Suppressor macrophage (primary cell): ENCODE measurements at places on chromosomes 11 and 22.

DNA sequence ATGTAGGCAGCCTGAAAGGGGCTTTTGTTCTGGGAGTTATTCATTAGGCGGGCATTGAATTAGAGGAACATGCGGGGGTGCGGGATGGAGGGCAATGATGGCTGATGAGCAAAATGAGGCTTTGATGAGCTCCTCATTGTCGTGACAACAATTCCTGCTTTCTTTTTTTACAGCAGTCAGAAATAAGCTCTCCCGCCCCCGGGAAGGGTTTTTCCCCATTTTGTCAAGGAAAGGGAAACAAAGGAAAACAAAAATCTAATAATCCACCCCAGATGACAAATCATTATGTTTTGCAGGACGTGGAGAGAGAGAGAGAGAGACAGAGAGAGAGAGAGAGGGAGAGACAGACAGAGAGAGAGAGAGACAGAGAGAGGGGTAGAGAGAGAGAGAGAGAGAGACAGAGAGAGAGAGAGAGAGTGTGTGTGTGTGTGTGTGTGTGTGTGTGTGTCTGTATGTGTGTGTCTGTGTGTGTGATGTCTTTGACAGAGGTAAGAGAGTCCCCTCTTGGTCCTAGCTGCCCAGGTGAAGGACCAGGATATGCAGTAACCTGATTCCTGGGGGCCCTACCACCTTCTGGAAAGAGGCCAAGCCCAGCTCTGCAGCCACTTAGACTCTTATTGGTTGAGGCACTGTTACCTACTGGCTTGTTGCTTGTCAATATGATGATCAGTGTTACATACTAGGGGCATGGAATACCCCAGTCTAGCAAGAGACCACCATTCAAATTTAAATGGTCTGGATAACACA is 46.7 kb upstream of the PARVA start:
- no peak for DNase-seq

- DNase-seq = no peak
Measured at GRCh38 chr22:32044913-32045312, 1.9 kb downstream of the SLC5A1 start.

DNA sequence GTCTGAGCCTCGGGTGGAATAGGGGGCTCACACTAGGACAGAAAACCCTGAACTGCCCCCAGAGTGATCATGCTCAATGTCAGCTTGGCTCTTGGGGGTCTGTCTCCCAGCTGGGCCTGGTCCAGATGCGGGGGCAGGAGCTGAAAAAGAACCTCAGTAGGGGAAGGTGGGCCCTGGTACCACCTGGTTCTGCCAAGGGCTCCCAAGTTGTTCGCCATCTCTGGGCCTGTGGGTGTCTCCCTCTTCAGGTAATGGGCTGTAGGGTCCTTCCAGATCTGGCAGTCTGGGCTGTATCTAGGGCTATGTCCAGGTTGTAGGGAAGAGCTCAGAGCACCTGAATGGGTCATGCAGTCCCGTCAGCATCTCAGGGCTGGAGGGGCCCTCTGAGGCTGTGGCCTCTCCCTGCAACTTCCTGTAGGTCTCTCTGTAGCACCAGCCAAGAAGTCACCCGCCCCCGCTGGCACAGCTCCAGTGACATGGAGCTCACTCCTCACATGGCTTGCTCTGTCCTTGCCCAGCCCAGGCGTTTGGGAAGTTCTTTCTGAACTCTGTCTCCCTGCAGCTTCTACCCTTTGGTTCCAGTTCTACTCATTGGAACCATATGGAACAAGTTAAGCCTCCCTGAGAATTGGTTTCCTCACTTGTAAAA is 33.0 kb upstream of the SOX10 start:
- peak; percentile 95 for DNase-seq

- DNase-seq = no peak
Measured at GRCh38 chr22:23381661-23382427, 198.2 kb downstream of the IGLL1 start.

GRCh38 chr11:77444261-77444660 is 29.6 kb downstream of the PAK1 start:
- DNase-seq = peak; percentile 48

DNA sequence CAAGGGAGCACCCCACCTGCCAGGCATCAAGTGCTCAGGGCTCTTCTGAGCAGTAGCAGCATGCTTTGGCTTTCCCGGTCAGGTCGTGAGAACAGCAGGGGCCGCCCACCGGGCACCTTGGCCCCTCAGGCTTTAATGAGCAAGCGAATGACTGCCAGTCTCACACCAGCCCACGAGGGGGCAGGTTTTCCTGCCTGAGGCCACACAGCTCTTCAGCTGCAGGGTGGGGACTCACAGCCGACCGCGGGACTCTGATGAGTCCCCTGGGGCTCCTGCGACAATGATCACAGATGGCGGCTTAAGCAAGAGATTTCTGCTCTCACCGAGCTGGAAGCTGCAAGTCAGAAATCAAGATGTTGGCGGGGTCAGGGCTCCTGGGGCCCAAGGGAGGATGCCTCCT is 14.3 kb upstream of the FGF19 start:
- DNase-seq = no peak

DNA sequence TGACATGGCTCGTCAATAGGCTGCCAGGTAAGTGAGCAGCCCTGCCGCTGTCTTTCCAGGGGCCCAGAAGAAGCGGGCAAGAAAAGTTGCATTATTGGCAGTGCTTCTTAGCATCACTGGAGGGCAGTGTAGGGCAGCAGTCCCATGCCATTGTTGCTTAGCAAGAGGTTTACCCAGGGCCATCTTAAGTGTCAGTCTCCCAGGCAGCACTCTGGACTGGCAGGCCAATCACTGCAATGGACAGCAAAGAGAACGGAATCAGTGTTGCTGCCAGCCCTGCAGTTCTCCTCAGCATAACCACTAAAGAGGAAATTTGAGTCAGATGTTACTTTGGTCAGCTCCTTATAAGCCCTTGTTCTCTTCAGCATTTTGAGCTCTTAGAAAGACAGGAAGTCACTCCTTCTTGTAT is 13.4 kb upstream of the GRK2 start:
- DNase-seq = peak; percentile 92

GRCh38 chr22:27804470-27805297 is 3.1 kb upstream of the MN1 start:
- DNase-seq = peak; percentile 75

DNA sequence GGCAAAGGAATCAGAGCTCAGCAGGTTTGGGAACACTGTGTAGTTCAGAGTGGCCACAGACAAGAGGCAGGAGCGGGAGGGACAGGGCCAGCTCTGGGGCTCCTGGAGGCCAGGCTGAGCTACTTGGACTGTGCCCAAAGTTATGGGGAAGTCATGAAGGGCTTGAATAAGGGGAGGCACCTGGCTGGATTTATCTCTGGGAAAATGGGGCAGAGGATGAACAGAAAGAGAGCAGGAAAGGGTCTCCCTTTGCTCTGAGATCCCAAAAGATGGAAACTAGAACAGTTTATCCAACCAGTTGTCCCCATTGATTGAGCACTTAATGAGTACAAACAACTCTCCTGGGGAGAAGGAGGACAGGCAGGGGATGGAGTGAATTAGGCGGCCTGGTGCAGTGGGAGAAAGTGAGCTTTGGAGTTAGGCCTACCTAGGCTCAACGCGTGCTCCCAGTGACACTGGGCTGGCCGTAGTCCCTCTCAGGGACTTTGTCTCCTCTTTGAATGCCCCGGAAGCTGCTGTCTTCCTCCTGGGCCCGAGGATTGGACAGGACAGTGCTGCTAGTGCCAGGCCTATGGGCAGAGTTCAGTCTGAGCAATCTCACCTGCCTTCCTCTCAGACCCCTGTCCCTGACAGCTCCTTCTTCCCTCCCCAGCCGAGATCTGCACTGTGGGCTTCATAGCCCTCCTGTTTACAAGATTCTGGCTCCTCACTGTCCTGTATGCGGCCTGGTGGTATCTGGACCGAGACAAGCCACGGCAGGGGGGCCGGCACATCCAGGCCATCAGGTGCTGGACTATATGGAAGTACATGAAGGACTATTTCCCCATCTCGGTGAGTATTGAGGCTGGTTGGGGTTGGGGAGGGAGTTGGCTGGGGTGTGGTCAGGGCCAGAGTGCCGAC is 2.0 kb downstream of the MOGAT2 start:
- DNase-seq = no peak

- DNase-seq = no peak
Measured at GRCh38 chr11:1167751-1168231, 10.0 kb downstream of the MUC5AC start.

DNA sequence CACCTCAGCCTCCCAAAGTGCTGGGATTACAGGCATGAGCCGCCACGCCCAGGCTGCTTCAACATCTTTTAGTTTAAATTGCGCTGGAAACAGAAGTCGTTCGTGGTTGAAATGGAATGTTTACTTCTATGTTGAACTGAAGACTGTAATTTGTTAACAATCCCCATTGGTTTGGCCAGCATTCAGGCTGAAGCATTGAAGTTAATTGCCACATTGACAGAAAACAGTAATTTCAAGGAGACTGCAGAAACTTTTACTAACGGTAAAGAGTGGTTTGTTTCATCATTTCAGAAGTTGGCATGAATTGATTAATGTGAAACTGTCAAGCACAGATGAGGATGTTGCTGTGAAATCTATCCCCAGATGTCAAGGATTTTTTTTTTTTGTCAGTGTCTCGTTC is 14.2 kb downstream of the AP5B1 start:
- DNase-seq = no peak

GRCh38 chr22:48588878-48589450 is 1238.7 kb downstream of the BRD1 start:
- DNase-seq = no peak

GRCh38 chr11:107951155-107951554 is 22.9 kb downstream of the RAB39A start:
- DNase-seq = no peak

- peak; percentile 52 for DNase-seq
Measured at GRCh38 chr11:72683782-72684200, 9.6 kb upstream of the PDE2A start.

DNA sequence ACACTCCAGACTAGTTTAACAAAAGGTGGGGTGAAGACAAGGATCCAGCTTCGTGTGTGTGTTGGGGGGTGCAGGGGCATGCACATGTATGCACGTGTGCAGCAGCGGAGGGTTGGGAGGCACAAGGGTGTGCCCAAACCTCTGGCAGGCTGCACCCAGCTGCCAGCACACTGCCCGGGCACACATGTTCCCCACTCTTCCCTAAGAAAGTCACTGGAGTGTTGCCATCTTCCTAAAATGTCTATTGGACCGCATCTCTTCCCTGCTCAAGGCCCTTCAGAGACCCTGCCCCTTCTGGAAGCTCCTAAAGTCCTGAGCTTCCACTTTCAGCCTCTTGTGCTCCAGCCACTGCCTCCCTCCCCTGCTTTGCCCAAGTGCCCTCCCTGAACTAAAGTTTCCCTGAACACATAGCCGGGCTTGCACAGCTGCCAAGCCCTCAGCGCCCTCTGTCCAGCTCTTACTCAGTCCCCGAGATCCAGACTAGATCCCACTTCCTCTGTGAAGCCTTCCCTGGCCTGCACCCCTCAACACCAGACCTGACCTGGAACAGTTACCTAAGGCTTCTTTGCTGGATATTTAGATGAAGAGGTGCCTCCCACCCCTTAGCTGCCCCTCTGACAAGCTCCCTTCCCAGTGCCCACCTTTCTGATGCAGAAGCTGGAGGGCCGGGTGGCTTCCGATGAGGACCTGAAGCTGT is 6.0 kb downstream of the CFL1 start:
- DNase-seq = no peak

DNA sequence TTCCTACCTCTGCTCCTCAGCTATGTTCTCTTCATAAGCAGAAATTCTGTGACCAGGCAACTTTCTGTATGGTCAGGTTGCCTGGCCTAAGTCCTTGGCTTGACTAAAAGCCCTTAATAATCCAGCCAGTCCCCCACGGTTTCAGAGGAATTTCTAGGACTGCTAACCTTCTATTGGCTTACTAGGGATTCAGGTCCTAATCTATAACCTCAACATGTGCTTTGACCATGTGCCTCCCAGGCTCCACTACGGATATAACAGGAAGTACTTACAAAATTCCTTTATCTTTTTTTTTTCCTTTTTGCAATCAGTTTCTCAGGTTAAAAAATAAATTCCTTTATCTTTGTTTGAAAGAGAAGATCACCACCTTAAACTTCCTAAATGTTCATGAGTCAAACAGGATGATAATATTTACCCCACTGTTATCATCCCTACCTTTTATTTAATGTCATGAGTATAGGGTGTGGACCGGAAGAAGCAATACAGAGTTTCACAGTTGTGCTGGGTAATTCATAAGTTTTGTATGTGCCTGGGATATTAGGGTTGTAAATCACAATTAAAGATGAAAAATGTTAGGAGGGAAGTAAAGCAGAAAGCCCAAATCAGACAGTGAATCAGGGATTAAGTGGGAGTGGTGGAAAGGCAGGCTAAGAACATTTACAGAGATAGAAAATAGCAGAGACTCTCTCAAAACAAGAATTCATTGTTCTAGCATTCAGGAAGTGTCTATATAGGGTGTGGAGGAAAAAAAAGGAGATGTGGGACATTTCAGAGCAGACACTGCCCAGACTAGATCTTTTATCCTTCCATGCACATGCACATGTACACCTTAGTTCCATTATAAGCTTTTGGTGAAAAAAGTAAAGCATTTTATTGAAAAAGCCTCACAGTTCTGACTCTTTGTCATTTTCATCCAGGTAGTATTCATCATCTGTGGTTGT is 10.7 kb upstream of the POGLUT3 start:
- no peak for DNase-seq

- DNase-seq = peak; percentile 26
Measured at GRCh38 chr11:16846305-16846704, 107.9 kb downstream of the C11orf58 start.

DNA sequence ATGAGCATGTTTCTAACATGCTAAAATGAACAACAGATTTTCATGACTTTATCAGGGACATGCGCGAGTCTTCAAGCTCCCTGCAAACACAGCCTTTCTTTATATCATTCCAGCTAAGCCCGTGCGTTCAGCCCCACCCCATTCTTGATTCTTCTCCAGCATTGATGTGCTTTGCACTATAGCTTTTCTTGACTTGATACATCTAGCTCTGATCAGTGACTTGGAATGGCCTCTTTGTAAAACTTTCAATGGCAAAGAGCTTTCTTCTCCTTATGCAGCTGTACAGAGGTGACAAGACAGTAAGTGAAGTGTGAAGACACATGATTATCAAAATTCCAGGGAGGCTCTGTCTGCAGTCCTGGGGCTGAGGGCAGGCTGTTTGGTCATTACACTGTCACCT is 561.0 kb downstream of the OPCML start:
- no peak for DNase-seq

- no peak for DNase-seq
Measured at GRCh38 chr11:93256623-93257022, 58.8 kb upstream of the SLC36A4 start.

GRCh38 chr11:127182586-127183203 is 182.1 kb upstream of the KIRREL3 start:
- DNase-seq = no peak

GRCh38 chr11:65433657-65434056 is 11.1 kb downstream of the NEAT1 start:
- DNase-seq = no peak

DNA sequence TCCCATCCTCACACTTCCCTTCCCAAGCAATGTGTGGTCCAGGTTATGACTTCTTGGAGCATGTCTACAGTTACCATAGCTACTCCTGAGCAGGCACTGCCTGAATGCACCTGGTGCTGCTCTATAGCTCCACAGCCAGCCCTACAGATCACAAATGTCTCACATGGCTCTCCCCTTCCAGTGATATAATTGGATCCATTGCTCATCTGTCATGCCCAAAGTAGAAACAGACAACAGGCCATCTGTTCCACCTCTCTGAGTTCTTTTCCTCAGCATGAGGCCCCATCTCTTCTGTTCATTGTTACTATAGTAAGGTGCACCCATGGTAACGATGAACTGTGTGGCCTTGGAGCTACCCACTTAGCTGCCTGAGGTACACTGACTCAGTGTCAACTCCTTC is 320.3 kb upstream of the ZC3H12C start:
- no peak for DNase-seq
